CD8-positive, alpha-beta memory T cell (primary cell): ENCODE measurements at places on chromosomes 4 and X.

GRCh38 chrX:16610121-16610621, 39.8 kb upstream of the S100G start:
- no peaks in the 10 kb centered on the region for H3K36me3 ChIP-seq
- H3K4me1 ChIP-seq: peaks cover 8% of the 10 kb centered on the region
- no peak overlapping the region for H3K4me3 ChIP-seq
- no peaks in the 10 kb centered on the region for H3K27me3 ChIP-seq
- no peak overlapping the region for H3K27ac ChIP-seq
- no peak for DNase-seq

DNA sequence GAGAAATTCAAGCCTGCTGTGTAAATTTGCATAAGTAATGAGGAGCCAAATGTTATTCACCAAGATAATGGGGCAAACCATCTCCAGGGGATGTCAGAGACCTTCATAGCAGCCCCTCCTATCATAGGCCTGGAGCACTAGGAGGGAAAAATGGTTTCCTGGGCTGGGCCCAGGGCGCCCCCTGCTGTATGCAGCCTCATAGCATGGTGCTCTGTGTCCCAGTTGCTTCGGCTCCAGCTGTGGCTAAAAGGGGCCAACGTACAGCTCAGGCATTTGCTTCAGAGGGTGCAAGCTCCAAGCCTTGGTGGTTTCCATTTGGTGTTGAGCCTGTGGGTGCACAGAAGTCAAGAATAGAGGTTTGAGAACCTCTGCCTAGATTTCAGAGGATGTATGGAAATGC, 859.3 kb downstream of the RPA4 start:
- no peak overlapping the region for H3K27ac ChIP-seq
- no peak for DNase-seq
- no peaks in the 10 kb centered on the region for H3K36me3 ChIP-seq
- H3K4me3 ChIP-seq: no peak overlapping the region
- no peaks in the 10 kb centered on the region for H3K4me1 ChIP-seq

DNA sequence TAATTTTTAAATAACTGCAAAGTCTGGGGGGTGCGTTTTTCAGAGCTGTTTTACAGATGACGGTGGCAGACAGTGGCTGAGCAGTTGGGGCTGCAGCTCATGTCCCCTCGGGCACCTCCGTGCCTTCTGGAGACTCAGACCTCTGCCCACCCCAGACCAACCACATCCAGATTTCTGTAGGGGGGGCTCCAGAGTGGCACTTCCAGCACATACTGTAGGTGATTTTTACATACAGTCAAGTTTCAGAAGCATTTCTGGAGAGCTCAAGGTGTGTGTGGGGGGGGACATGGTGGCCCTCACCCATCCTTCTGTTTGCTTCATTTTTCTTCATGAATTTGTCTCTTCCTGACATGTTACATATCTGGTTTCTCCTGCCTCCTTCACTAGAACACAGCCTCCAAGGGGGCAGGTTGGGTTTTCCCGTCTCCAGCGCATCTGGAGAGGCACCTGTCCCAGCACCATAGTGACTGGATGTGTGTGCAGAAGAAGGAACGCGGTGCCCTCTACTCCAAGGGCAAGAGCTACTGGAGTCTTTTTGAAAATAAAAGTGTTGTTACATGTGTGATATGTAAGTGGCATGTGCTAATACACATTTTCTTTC, 37.5 kb downstream of the TMEM271 start:
- H3K4me1 ChIP-seq: no peaks in the 10 kb centered on the region
- H3K4me3 ChIP-seq: no peak overlapping the region
- peaks cover 4% of the 10 kb centered on the region for H3K36me3 ChIP-seq
- H3K27me3 ChIP-seq: no peaks in the 10 kb centered on the region
- no peak overlapping the region for H3K27ac ChIP-seq

GRCh38 chrX:121886557-121886956, 839.1 kb downstream of the GLUD2 start:
- no peaks in the 10 kb centered on the region for H3K27me3 ChIP-seq
- H3K36me3 ChIP-seq: no peaks in the 10 kb centered on the region
- H3K4me1 ChIP-seq: no peaks in the 10 kb centered on the region
- no peak for DNase-seq

DNA sequence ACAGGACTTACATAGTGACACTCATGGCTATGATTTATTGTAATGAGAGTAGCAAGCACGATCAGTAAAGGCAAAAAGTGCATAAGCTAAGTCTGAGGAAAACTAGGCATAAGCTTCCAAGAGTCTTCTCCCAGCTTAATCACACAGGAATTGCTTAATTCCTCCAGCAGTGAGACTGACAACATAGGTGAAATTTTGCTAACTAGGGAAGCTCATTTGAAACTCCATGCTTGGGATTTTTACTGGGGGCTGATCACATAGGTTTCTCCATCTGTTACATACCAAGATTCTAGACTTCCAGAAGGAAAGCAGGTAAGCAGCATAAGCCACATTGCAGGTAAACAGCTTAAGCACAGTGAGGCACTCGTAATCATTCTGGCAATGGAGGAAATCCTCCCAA, 71.8 kb upstream of the FHDC1 start:
- H3K27me3 ChIP-seq: no peaks in the 10 kb centered on the region
- H3K4me3 ChIP-seq: no peak overlapping the region
- no peaks in the 10 kb centered on the region for H3K4me1 ChIP-seq
- no peaks in the 10 kb centered on the region for H3K36me3 ChIP-seq
- DNase-seq: no peak
- no peak overlapping the region for H3K27ac ChIP-seq

GRCh38 chr4:128289523-128290158, 2.0 kb upstream of the PGRMC2 start:
- no peak for DNase-seq
- no peaks in the 10 kb centered on the region for H3K36me3 ChIP-seq
- H3K4me1 ChIP-seq: peaks cover 24% of the 10 kb centered on the region
- H3K4me3 ChIP-seq: no peak overlapping the region
- no peaks in the 10 kb centered on the region for H3K27me3 ChIP-seq

GRCh38 chrX:155745792-155746191, 133.0 kb upstream of the TMLHE start:
- no peak for DNase-seq
- H3K36me3 ChIP-seq: no peaks in the 10 kb centered on the region
- H3K27ac ChIP-seq: no peak overlapping the region
- H3K4me1 ChIP-seq: no peaks in the 10 kb centered on the region
- H3K4me3 ChIP-seq: no peak overlapping the region
